ENCODE measurements at places on chromosomes 4 and X.

- DNase-seq, result no peak
Measured at GRCh38 chr4:139738846-139739613, 73.4 kb downstream of the MGST2 start.

DNA sequence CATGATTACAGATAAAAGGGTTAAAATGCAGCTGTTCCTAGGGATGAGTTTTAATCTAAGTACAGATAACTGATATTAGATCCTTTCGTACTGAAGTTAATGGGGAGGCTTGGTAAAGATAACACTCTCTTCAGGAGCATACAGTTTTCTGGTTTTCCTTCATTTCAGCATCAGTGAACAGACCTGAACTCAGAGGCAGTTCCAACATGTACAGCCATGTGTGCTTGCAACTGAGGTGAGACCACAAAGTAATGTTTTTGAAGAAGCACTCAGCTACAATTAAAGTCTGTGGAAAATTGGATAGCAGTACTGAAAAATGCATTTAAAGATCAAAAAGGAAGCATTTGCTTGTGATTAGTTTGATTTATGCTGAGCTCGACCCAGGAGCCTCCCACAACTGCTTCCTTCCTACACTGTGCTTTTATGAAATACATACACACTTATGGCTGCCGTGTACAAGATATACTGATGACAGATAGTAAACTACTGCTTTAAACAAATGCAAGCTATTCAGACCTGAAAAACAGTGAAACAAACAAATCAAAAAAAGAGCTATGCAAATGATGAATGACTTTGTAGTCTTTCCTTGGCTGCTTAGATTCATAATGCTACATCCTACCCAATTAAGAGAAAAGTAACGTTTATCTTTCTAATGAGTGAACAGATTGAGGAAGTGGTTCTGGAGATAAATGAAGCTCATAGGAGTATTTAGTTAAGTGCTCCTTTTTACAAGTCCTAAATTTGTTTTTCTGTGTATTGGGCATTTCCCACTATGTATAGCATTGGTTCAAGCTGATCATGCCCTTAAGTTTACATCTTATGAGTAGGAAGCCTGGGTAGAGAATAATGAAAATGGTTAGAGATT, 68.4 kb downstream of the PDLIM5 start:
- DNase-seq, result no peak

- DNase-seq, result no peak
Measured at GRCh38 chrX:115427861-115428410, 133.0 kb upstream of the PLS3 start.

DNA sequence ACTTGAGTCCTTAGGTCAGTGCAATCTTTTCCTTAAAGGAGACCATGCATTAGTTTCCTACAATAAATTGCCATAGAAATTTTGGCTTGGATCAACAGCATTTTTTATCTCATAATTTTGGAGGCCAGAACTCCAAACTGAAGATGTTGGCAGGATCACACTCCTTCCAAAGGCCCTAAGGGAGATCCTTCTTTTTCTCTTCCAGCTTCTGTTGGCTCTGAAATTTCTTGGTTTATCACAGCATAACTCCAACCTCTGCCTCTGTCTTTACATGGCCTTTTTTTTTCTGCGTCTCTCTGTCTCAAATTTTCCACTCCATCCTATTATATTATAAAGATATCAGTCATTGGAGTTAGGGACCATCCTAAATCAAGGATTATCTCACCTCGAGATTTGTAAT, 282.2 kb downstream of the STIM2 start:
- no peak for DNase-seq

DNA sequence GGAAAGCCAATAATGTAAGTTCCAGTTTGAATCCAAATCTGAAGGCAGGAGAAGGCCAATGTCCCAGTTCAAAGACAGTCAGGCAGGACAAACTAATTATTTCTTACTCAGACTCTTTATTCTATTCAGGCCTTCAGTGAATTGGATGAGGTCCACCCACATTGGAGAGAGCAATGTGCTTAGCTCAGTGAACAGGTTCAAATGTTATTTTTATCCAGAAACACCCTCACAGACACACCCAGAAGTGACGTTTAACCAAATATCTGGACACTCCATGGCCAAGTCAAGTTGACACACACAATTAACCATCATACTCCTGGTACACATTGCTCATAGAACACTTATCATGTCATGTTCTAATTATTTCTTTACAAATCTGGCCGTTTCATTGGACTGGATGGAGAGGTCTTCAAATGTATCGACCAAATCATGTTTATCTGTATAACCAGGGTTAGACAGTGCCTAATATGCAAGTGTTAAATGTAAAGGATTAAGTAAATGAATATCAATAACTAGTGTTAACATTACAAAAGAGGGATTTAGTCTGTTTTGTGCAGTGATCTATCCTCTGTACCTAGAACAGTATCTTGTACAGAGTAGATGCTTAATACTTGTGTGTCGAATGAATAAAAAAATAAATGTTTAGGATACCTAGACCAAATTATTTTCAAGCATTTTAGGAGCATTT, 27.1 kb upstream of the XK start:
- DNase-seq, result no peak

DNA sequence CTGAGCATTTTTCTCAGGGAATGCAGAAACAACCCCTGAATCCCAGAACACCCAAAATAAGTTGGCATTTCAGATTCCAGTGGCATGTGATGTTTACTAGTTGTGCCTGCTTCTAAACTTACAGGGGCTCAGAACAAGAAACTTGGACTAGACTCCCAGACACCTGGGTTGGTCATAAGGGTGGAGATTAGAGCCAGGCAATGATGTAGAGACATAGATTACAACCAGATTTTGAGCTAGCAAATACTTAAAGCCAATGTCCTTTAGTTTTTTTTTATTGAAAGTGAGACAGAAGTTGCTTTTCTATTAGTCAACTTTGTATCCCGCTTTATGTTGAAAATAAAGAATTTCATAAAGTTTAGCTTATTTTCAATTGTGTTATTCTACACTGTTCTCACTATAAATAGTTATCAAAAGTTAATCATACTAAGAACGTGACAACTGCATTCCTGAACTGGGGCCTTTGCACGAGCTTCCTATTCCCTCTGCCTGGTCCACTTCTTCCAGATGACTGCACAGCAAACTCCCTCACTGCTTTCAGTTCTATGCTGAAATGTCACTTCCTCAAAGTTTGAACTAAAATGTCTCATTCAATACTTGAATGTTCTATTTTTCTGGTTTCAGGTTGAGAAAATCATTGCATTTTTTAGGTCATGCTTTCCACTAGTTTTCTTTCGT, 224.7 kb upstream of the PPP1R2C start:
- no peak for DNase-seq

- DNase-seq, result no peak
Measured at GRCh38 chr4:119027811-119028210, 107.8 kb upstream of the MYOZ2 start.

GRCh38 chr4:156021298-156021697, 67.6 kb upstream of the CTSO start:
- DNase-seq, result no peak

DNA sequence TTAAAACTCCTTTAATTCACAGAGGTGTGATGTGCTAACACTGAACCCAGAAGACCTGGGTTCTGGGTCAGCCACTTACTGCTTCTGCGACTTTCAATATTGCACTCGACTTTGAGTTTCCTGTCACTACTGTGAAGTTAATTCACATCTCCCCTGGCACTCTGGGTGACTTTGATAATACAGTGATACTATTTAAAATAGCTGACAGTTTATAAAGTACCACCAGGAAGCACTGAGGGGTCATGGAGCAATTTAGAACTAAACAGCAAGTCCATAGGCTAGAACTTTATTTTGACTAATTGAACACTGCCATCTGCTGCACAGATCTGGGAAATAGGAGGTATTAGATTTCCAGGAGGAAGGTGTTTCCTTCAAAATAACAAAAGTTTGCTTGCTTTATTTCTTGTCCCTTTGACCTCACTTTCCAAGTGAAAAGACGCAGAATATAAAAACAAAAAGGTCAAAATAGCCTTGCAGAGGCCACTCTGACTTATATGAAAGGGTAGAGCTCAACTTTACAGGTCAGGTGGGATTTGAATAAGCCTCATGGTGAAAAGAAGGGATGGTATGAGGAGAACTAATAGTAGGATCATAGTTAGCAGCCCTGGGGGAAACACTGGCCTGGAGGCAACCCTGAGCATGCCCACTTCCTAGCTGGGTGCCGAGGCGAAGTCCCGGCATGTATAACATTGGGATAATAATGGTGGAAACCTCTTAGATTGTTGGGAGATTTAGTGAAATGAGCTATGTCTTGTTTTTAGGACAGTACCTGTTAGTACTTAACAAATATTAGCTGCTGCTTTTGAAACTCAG, 53.4 kb downstream of the ZNF518B start:
- peak; percentile 60 for DNase-seq

DNA sequence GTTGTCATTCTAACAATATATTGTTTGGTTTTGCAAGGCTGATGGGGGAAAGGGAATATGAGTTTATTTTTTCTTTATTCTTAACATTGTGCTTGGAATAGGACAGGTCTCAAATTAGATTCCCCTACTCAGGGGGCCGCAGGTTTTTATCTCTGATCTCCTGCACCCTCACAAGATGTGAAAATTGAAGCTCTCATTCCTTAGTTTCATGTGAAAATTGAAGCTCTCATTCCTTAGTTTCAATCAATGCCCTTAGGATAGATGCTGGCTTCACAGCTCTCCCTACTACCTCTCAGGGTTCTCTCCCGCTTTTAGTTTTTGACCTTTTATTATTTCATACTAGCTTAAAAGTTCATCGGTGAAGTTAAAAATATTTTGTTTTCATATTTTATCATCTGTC, 12.0 kb downstream of the NEIL3 start:
- DNase-seq, result no peak

DNA sequence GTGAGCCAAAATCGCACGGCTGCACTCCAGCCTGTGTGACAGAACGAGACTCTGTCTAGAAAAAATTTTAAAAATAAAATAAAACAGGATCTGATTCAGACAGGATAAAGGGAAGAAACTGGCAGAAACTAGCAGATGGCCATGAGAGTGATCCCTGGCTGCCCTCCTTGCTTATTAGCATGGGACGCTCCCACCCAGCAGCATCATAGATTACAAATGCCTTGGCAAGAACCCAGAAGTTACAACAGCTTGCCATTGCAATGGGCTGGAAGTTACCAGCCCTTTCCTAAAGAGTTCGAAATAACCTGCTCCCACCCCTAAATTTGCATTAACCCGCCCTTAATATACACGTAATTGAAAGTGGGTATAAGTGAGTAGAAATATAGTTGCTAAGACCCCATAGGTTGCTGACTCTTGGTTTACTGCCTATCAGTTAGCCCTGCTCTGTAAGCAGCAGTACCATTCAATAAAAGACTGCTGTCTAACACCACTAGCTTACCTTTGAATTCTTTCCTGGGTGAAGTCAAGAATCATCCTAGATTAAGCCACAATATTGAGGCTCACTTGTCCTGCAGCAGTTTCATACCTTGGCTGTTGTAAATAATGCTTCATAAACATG, 9.1 kb upstream of the XAGE2 start:
- DNase-seq, result no peak

- DNase-seq, result peak; percentile 47
Measured at GRCh38 chrX:51332188-51332942, at the start of gene NUDT10. TSS of gene NUDT10 (plus strand) at chrX:51332822. CDS start at chrX:51332966, 144 bp downstream.

DNA sequence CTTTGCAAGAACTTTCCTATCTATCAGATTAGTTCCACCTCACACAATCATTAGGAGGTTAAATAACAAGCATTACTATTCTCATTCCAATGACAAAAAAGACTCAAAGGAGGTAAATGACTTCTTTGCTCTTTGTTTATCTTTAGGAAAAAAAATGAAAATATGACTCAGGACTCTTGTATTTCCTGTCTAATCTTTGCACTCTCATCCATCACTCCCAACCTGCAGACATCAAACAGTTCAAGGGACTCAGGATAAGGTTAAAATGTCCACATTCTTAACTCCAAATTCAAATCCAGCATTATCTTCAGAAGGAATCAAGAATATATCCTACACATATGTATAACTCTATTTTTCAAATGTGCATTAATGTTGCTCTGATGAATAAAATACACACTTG, 139.6 kb downstream of the UNC5C start:
- no peak for DNase-seq

GRCh38 chrX:64152857-64153256, 52.7 kb downstream of the AMER1 start:
- no peak for DNase-seq

GRCh38 chr4:7698584-7698983, 241.1 kb downstream of the AFAP1 start:
- no peak for DNase-seq

GRCh38 chr4:72689923-72690322, 120.9 kb upstream of the ADAMTS3 start:
- DNase-seq, result no peak

GRCh38 chrX:86047174-86047935, at the start of gene CHM:
TSS of gene CHM (minus strand) at chrX:86047558. CDS start at chrX:86047532, 26 bp downstream.
- peak; percentile 89 for DNase-seq

DNA sequence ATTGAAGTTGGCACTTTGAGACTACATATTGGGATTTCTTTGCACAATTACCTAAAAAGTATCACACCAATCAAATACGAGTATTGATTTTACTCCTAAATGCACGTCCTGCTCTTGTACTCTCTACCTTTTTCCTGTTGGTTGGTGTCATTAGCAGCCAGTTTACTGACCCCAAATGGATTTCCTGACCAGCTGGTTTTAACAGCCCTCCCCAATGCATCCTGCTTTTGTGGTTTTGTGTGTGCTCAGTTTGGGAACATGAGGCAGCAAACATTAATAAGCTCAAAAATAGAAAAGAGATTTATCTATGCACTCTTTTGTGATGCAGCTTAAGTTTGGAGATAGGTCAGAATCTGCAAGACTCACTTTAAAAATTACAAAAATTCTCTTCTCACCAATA, 230.3 kb downstream of the MAPK10 start:
- no peak for DNase-seq

GRCh38 chr4:8370106-8370787, 70.3 kb downstream of the ACOX3 start:
- no peak for DNase-seq

- no peak for DNase-seq
Measured at GRCh38 chr4:19707876-19708275, 543.8 kb upstream of the SLIT2 start.

DNA sequence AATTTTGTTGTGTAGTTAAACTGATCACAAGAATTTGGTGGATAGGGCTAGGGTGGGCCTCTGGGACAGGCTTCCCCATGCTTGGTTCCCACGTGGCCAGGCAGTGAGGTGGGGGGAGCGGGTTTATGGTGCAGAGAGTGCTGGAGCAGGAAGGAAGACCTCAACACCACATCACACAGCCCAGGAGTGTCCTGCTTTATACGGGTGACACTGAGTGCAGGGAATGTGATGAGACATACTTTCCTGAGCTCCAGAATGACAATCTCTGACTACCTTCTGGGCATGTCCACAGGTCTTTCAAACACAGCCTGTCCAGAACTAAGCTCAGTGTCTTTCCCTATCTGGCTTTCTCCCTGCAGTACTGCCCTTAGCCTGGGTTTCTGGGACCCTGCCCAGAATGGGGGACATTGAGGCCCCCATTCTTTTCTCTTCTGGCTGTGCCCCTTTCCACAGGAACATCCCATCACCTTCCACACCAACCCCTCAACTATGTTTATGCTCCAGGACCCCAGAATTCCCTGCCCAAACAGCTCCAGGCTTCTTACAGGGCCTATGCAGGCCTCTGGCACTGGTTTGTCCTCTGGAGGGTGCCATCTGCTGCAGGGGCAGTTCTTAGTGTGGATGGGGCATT, 36.5 kb upstream of the RASL11B start:
- no peak for DNase-seq

- no peak for DNase-seq
Measured at GRCh38 chr4:137545461-137545861, 13.2 kb upstream of the PCDH18 start.

GRCh38 chr4:184954482-184954881, 63.8 kb upstream of the HELT start:
- no peak for DNase-seq

GRCh38 chr4:38050560-38051350, 90.6 kb downstream of the PTTG2 start:
- DNase-seq, result no peak

- no peak for DNase-seq
Measured at GRCh38 chr4:10694828-10695209, 10.3 kb upstream of the CLNK start.
